ENCODE measurements at places on chromosomes 11 and 22.

GRCh38 chr11:21866781-21867180 lies 326.1 kb upstream of the ANO5 start:
- no peak for DNase-seq

GRCh38 chr11:42555190-42555589 lies 756.6 kb upstream of the API5 start:
- DNase-seq = no peak

GRCh38 chr11:78741741-78742140 lies 167.1 kb upstream of the NARS2 start:
- no peak for DNase-seq

- DNase-seq = peak; percentile 47
These were observed 18.7 kb upstream of the JHY start for GRCh38 chr11:122863704-122864326.

DNA sequence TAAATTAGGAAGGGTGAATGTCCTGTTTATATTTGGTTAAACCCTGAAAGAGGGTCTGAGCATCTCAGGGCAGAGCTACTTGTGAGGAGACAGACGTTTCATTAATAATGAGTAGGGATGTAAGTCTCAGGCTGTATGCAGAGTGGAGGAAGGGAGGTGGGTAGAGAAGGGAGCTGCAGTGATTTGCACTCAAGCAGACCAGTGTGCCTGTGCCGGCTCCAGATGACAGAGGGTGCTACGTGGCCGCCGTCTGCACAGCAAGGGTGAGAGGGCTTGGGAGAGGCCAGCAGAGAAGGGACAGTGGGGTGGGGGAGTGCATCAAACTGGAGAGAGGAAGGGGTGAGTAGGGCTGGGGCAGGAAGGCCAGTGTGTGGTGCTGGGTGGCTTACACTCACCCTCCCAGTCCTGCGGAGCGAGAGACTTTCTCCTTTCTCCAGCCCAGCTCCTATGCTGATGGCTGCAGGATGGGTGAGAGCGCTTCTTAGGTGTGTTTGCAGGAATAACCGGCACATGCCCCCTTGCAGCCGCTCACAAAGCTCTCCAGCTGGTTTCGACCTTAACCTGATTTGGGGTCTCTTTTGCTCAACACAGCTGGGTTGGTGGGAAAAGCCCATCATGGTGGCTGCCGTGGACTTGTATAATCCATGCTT lies 130.6 kb downstream of the ST3GAL4 start:
- no peak for DNase-seq

DNA sequence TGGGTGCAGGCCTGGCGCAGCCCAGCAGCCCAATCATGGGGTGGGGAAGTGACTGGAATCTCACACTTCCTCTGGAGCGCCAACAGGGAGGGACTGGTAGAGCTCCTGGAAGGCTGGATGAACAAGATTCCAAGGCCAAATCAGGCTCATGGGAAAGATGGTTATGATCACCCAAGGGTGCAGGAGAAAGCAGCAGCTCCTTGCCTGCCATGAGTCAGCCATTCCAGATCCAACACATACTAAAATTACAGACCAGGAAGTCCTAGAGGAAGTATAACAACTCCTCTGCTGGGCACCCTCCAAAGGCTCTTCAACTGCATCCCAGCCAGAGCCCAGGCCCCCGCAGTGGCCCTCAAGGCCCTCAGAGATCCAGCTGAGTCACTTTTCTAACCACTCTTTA lies 427.3 kb downstream of the TENM4 start:
- no peak for DNase-seq

- DNase-seq = no peak
These were observed 201.5 kb upstream of the LUZP2 start for GRCh38 chr11:24295360-24295759.

GRCh38 chr11:59254286-59254685 lies 41.6 kb upstream of the MPEG1 start:
- no peak for DNase-seq
